Activated CD4-positive, alpha-beta T cell treated with anti-CD3 and anti-CD28 coated beads, Interleukin-2, amount 50 U/mL, for 16 hours (primary cell): ENCODE measurements at places on chromosomes 16 and 17.
A peak's percentile ranks its signal among the peaks of the same experiment; 100 is the strongest.

- no peak for DNase-seq
Observed at GRCh38 chr17:17872547-17873345, 36.0 kb upstream of the SREBF1 start.

GRCh38 chr16:87740909-87741424 is 24.8 kb downstream of the KLHDC4 start:
- no peak for DNase-seq

DNA sequence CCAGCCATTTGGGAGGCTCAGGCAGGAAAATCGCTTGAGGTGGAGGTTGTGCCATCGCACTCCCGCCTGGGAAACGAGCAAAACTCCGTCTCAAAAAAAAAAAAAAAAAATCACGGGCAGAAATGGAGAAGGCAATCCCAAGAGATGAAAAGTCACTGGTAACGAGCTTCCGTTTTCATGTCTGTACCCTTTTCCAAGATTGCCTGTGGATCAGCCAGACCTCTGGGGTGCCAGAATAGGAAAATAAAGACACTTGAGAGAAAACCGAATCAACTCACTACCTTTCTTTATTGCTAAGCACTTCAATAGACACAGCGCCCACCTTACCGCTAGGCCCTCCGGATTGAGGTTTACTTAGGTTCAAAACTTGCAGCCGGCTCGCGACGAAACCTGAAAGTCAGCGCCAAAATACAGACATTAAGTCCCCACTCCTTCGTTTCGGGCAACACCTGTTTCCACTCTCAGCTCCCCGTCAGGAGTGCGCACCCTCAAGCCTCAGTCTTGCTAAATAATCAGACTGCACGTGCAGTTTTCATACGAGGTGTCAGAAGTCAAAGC is 970 bp upstream of the TRAF7 start:
- DNase-seq = no peak

- DNase-seq = no peak
Observed at GRCh38 chr17:50649042-50649908, 14.6 kb downstream of the ABCC3 start.

GRCh38 chr17:47733047-47733673 is at the start of gene TBX21:
TBX21 (plus strand) TSS chr17:47733236; CDS start chr17:47733455, 219 bp downstream.
- peak; percentile 97 for DNase-seq

- DNase-seq = no peak
Observed at GRCh38 chr17:81053041-81053970, 18.4 kb downstream of the BAIAP2 start.
